G401 (cell line): ENCODE measurements at places on chromosomes 4 and X.
A peak's percentile ranks its signal among the peaks of the same experiment; 100 is the strongest.

DNA sequence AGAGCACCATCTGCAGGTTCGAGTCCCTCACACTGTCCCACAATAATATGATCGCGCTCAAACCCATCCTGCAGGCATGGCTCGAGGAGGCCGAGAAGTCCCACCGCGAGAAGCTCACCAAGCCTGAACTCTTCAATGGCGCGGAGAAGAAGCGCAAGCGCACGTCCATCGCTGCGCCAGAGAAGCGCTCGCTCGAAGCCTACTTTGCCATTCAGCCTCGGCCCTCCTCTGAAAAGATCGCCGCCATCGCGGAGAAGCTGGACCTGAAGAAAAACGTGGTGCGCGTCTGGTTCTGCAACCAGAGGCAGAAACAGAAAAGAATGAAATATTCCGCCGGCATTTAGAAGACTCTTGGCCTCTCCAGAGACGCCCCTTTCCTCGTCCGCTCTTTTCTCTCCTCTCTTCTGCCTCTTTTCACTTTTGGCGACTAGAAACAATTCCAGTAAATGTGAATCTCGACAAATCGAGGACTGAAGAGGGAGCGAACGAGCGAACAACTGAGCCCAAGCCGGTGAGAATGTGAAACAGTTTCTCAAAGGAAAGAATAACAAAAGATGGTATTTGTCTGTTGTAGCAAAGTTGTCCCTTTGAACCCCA is 1.9 kb downstream of the POU4F2 start:
- no peak for DNase-seq

DNA sequence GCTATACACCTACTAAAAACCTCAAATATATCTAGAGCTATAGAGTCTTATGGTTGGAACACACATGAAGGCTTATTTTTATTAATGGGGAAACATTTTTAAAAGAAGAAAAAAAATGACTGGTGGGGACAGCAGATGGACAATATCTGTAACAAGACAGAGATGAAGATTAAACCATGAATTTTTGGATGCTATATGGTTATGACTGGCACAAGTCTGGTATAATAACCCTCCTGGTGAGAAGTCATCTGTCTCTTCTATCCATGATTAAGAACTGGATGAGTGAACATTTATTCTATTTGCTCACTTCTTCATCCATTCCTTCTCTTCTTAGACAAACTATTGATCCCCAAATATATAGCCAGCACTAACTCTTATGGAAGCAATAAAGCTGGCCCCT is 104.4 kb downstream of the EFHC2 start:
- DNase-seq, result peak; percentile 88

- DNase-seq, result no peak
These were observed 427 bp downstream of the LAMTOR3 start for GRCh38 chr4:99893839-99894160.

DNA sequence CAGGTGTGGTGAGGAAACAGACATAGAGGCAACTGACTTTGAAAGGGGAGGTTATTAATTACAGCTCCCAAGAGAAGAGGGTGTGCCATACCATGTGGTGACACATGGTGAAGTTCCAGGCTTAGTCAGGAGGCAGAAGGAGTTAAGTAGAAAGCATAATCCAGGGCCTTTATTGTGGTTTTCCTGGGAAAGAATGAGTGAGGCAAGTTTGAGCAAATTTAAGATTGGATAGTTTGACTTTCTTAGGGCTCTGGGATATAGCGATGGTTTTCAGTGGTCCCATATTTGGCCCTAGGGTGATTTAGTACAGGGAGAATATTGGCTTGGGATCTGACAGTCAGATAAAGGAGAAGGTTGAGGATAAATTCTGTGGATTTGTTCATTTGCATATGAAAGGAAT is 495.9 kb upstream of the FSTL5 start:
- no peak for DNase-seq

DNA sequence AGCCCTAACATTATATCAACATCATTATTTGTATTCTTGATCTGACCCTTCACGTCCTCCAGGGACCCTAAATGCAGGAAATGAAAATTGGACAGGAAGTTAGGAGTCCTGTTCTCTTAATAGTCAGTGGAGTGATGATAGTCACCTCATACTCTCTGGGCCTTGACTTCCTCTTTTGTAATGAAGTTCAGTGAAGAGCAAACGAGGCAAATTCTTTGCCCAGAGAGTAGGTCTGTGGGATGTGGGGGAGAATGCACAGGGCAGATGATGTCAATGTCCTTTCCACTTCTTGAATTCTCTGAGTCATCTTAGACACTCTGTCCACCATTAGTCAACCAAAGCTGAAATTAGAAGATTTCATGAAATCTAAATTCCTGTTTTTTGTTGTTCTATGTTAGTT is 17.1 kb upstream of the GPRIN3 start:
- no peak for DNase-seq
